ENCODE measurements at places on chromosomes 3 and 15.

DNA sequence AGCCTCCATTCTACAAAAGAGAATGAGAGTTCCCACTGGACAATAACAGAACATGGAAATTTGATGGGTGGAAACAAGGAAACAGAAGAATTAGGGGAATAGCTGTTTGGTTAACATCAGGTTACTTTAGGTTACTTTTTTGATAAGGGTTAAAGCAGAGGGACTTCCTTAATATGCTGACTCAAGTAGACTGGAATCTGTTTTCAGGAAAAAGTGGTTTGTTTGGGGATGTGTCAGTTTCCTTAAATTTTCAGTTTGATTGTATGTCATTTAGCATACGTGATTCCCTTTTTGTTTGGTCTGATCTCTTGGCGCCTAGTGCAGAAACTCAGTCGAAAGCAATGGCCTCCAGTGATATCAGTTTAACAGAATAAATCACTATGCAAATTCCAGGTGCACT, 411.8 kb upstream of the GRM7 start:
- DNase-seq: no peak

GRCh38 chr3:126212620-126213378, 32.4 kb upstream of the ALDH1L1 start:
- peak; percentile 67 for DNase-seq

- peak; percentile 63 for DNase-seq
These were observed at the start of gene PROS1 for GRCh38 chr3:93973131-93974126. TSS of gene PROS1 (minus strand) at chr3:93973896. CDS start at chr3:93973749, 147 bp downstream.

GRCh38 chr15:78969687-78970349, 25.0 kb upstream of the CTSH start:
- DNase-seq: no peak

- DNase-seq: no peak
These were observed 14.6 kb upstream of the ATP10A start for GRCh38 chr15:25877681-25878080.

GRCh38 chr3:150227839-150228238, 180.3 kb upstream of the TSC22D2 start:
- peak; percentile 88 for DNase-seq

DNA sequence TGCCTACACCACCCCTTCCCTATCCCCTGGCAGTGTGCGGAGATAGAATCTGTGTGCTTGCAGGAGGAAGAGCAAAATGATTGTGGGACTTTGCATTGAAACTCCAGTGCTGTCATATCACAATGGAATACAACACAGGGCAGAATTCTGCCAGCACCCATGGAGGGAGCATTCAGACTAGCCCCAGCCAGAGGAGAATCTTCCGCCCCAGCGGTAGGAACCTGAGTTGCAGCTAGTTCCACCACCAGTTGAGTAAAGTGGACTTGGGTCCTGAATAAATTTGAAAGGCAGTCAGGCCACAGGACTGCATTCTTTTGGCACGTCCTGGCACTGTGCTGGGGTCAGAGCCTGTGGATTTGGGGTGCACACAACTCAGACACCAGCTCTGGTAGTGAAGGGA, 27.5 kb downstream of the NCBP2 start:
- no peak for DNase-seq

DNA sequence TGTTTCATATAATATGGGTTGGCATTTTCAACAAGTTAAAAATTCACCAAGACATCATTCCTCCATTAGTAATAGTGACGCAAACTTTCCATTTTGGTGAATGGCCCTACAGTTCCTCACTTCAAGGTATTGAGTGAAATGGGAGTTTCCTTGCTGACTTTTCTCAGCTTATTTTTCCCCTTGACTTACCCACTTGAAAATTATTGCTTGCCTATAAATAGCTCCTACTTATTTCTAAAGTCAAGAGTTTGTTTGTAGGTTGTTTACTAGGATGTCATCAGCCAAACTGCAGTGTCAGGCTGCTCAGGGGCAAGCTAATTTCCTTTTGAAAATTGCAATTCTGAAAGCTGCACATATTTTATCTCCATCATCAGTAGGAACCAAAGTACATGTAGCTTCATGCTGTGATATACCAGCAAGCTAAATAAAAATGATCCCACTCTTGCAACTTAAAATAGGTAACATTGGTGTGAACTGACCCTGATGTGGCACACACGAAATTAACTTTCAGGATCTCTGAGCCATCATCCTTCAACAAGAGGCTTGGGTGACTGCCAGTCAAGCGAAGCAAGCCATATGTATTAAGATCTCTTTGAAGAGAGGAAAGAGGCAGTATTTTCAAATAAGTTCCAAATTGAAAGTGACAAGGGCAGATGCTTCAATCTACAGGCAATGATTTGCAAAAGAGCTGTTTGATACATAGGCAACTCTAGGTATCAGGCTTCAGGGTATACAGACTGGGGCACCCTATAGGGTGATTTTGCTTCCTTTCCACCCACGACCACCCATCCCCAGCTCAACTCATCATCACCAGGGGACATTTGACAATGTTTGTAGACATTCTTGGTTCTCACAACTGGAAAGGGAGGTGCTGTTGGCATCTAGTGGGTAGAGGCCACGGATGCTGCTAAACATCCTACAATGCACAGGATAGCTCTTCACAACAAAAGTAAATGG, 66.8 kb upstream of the RASGRP1 start:
- DNase-seq: no peak

DNA sequence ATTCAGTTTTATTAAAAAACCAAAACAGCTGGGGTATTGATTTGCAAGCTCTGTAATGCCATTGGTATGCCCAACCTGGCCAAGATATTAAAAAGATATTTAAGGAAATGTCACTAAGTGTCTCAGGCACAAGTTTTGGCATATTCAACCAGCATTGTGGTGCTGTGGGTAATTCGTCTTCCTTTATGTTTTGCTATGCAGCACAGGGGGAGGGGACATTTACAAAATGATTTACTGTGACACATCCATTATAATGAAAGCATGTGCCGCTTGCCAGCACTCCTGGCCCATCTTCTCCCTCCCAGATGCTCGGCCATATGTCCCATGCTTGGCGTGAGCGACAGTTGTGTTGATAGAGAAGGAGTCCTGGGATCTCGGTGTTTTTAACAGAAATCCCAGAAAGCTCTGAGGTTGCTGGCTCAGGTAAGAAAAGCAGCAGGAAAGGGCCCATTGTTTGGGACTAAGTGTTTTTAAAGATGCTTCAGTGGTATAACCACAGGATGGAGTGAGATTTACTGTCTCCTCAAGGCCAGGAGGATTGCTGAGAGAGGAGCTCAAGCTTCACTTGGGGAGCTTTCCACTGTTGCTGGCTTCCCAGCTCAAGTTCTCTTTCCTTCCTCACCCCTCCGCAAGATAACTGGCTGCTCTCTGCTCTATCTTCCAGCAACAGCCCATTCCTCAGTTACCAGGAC, 158.2 kb upstream of the TSC22D2 start:
- no peak for DNase-seq

DNA sequence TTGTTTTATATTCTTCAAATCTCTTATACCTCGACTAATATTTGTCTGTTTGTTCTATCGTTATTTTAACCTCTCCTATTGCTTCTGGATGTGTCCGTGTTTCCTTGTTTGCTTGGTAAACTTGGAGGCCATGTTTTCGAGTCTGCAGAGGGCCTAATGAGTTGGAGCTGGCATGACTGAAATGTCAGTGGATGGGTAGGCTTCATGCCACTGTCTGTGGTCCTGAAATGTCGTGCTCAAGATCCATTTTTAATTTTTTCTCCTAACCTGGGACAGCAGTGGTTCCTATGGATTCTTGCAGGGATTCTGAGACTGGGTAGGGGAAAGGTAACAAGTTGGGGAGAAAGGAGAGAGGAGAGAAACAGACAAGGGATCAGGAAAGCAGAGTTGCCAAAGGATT, 18.8 kb upstream of the GASK1A start:
- no peak for DNase-seq

- DNase-seq: no peak
These were observed 23.4 kb downstream of the NCEH1 start for GRCh38 chr3:172687501-172687900.

- no peak for DNase-seq
These were observed 97.8 kb upstream of the SELENOK start for GRCh38 chr3:53989451-53989850.

DNA sequence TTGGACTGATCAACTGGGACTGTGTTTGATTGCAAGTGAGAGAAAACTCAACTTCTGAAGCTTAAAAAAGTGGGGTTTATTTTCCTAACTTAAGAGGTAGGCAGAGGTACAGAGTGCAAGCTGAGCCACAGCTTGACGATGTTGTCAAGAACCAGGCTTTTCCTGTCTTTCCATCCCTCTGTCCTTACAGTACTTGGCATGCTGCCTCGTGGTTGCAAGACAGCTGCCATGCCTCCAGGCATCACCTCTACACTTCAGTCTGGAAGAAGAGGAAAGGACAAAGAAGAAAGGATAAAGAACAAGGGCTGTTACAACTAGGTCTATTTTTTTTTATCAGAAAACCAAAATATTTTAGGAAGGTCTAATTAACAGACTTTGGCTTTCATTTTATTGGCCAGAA, 51.8 kb upstream of the GALNT15 start:
- DNase-seq: no peak

DNA sequence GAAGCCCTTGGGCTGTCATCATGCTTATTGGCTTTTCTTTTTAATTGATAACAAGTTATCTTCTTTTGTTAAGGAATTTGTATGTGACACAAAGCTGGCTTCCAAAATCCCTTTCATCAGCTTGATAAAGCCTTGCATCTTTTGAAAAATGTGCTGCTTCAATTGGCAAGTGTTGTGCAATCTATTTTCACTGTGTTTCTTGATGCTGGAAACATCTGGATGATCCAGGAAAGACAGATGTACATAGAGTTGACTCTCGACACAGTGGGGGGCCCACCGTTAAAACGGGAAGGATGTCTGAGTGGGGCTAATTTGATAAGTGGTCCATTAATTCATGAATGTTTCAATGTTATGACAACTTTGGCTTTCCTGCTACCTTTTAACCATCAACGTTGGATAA, 158.3 kb upstream of the WNT5A start:
- DNase-seq: no peak

DNA sequence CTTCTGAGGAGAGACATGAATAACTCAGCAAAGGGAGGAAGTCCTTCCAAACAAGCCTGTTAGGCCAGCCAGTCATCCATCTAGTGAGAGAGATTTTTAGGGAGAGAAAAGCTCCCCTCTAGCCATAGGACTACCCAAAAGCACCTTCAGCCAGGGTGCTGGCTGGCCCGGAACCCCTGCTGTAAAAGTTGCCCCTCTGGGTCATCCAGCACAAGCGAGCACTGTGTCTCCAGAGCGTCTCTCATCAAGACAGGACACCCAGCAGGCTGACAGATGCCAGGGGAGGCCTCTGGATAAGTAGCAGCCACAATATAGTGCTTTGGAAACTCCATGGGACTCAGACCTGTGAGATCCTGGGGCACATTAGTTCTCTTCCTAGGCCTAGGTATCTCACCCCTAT, 24.5 kb downstream of the ANXA2 start:
- DNase-seq: no peak

- DNase-seq: no peak
These were observed 602.1 kb upstream of the ZNF385D start for GRCh38 chr3:22353126-22353525.

- DNase-seq: no peak
These were observed 59.7 kb downstream of the GRIP2 start for GRCh38 chr3:14480207-14481017.

DNA sequence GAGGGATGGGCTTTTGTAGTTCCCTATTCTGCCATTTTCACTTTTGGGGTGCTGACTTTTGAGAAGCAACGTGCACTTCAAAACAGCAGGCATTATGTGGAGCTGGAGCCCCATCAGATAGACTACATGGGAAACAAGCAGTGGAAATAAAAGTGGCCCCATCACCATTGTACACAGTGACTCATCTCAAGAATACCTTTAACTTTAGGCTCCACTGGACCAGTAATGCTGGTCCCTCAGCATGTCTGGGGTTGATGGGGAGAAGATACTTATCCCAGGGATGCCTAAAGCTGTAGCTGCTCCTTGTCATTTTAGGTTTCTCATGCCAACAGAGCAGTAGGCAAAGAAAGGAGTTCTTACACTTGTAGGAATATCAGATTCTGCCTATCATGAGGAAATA, 45.0 kb downstream of the LSM3 start:
- no peak for DNase-seq

DNA sequence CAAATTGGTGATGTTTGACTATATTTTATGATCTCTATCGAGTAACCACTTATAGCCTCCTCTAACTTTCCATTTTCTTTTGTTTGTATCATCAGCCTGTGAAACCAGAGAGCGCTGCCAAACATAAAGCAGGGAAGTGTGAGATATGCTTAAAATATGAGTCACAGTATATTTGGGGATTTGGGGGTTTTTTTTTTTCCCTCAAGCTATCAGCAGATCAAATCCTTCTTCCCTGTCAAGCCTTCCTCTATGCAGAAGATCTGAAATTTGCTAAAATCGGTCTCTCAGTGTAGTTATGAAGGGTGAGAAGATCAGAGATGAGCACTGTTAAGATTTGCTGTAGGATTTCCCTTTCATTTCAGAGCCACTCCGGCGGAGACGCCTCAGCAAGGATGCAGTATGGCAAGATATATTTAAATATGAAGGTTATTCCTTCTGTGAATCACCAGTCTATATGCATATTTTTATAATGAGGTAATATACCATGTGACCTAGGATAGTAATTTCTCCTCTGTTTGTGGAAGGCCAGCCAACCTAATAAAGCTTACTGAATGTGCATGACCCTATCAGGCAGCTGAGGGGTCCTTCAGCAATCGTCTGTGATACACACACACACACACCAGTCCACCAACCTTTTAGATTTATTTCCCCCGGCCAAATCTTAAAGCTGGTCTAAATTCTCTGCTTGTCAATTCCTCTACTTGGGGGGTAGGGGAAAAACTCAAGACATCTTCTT, 474.1 kb downstream of the FOXP1 start:
- DNase-seq: no peak

GRCh38 chr3:71240034-71240433, 343.5 kb downstream of the FOXP1 start:
- no peak for DNase-seq

- DNase-seq: no peak
These were observed 87.3 kb downstream of the ST6GAL1 start for GRCh38 chr3:187017511-187018230.

GRCh38 chr15:29805043-29805707, 17.1 kb downstream of the TJP1 start:
- no peak for DNase-seq

GRCh38 chr15:47409600-47409999, 307.7 kb upstream of the SEMA6D start:
- DNase-seq: no peak

- no peak for DNase-seq
These were observed 233.3 kb downstream of the SHOX2 start for GRCh38 chr3:157872902-157873301.

GRCh38 chr3:38114052-38114874, 22.7 kb downstream of the ACAA1 start:
- DNase-seq: no peak

- DNase-seq: no peak
These were observed 651 bp downstream of the PLSCR2 start for GRCh38 chr3:146468671-146469149.

- no peak for DNase-seq
These were observed 79.7 kb downstream of the FBN1 start for GRCh38 chr15:48565560-48566482.

GRCh38 chr15:101545548-101546505, 56.3 kb upstream of the PCSK6 start:
- no peak for DNase-seq

- no peak for DNase-seq
These were observed 31.2 kb upstream of the DUT start for GRCh38 chr15:48300038-48300437.
